Sigmoid colon (tissue), 7 donors: ENCODE measurements at places on chromosomes 2 and 18. TPM values are rescaled to one million over a fixed set of nuclear protein-coding genes. Genes with fewer than 3 reads are reported as not detected.

The MARCHF4 gene
- not detected for polyA plus RNA-seq

The FEV gene
- polyA plus RNA-seq, result not detected

The MYCN gene
- polyA plus RNA-seq, result 0.51 TPM

The HMSD gene
- polyA plus RNA-seq, result not detected

The NRP2 gene
- polyA plus RNA-seq, result 7.8 TPM

The CCL20 gene
- polyA plus RNA-seq, result 15.6 TPM

The ITGB1BP1 gene
- 99.7 TPM for polyA plus RNA-seq

The TRIM43 gene
- not detected for polyA plus RNA-seq

The CFC1 gene
- not detected for polyA plus RNA-seq

The EML6 gene
- polyA plus RNA-seq, result 0.46 TPM

The CHRNG gene
- polyA plus RNA-seq, result not detected

The MDH1 gene
- polyA plus RNA-seq, result 382 TPM

The ACSL3 gene
- polyA plus RNA-seq, result 16.8 TPM

The SH3RF3 gene
- polyA plus RNA-seq, result 0.69 TPM

The IL18R1 gene
- polyA plus RNA-seq, result 3.9 TPM

The FOXI3 gene
- not detected for polyA plus RNA-seq

The GKN2 gene
- polyA plus RNA-seq, result 1.2 TPM
